ENCODE measurements at places on chromosomes 7 and 10. TPM values are rescaled to one million over a fixed set of nuclear protein-coding genes. Genes with fewer than 3 reads are reported as not detected.

Gene METTL27
- 1.6 TPM for total RNA-seq

Gene ANKRD30A
- not detected for total RNA-seq

Gene PAPOLB
- total RNA-seq: not detected

Gene OR2A42
- not detected for total RNA-seq

Gene GSTO2
- 2.7 TPM for total RNA-seq

Gene SEMA4G
- 48.6 TPM for total RNA-seq

Gene SLC26A4
- total RNA-seq: not detected

DNA sequence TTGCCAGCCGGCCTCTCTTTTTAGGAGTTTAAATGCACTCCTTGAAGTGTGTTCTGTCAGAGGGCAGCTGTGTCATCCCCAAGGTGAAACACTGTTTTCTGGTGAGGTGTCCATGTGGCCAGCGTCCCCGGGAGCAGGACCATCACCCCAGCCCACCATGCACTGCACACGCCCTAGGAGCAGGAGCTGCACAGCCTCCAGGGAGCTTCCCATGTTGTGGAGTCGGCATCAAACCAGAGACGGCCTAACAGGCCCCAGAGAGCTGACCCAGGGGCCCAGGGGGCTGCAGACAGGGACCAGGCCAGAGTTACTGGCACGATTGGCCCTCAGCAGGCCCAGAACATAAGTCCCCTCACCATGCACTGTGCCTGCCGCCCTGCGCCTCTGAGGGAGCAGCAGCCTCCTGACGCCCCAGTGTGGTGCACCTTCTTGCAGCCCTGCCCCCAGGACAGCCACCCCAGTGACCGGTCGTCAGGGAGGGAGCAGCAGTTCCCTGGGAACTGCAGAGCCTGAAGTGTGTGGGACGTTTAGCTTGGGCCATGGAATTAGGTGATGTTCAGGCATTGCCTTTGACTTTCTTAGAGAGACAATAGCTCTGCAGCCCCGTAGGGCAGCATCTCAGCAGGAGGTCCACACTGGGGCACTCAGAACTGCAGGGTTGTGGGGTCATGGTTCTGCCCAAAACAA lies 97.9 kb downstream of the NKX6-2 start:
- no peak overlapping the region for H3K4me3 ChIP-seq
- peaks cover 6% of the 10 kb centered on the region for H3K4me1 ChIP-seq
- no peak overlapping the region for H3K27ac ChIP-seq
- H3K27me3 ChIP-seq: no peaks in the 10 kb centered on the region

- H3K4me1 ChIP-seq: no peaks in the 10 kb centered on the region
- no peaks in the 10 kb centered on the region for H3K27me3 ChIP-seq
- H3K4me3 ChIP-seq: no peak overlapping the region
Measured at GRCh38 chr7:55983537-55983936, 19.2 kb downstream of the NIPSNAP2 start.

GRCh38 chr10:28248092-28248491 lies 54.8 kb downstream of the MPP7 start:
- no peak overlapping the region for H3K4me3 ChIP-seq
- DNase-seq: no peak
- H3K4me1 ChIP-seq: no peaks in the 10 kb centered on the region
- H3K27ac ChIP-seq: no peak overlapping the region
- no peaks in the 10 kb centered on the region for H3K36me3 ChIP-seq
- no peaks in the 10 kb centered on the region for H3K27me3 ChIP-seq

DNA sequence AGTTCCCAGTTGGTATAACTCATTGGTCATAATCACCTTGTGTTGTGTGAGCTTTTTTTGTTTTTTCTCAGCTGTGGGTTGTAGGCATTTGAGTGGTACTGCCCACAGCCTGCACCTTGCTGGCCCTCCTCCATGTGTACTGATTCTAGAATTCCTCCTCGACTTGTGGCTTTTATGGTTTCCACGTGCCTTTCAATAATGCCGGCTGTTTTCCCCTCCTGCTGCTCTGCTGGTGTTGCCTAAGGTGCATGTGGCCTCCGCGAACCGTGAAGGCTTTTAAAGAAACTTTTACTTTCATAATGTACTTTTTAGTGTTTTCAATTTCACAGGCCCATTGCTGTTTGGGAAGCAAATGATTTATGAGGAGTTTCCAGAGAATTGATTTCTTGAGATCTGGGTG lies 518.0 kb downstream of the REEP3 start:
- no peaks in the 10 kb centered on the region for H3K36me3 ChIP-seq
- H3K27me3 ChIP-seq: no peaks in the 10 kb centered on the region
- DNase-seq: no peak
- H3K27ac ChIP-seq: no peak overlapping the region
- no peaks in the 10 kb centered on the region for H3K4me1 ChIP-seq

GRCh38 chr7:22700559-22701002 lies 26.4 kb upstream of the IL6 start:
- no peak overlapping the region for H3K27ac ChIP-seq
- DNase-seq: no peak
- no peaks in the 10 kb centered on the region for H3K4me1 ChIP-seq
- no peaks in the 10 kb centered on the region for H3K27me3 ChIP-seq
- no peaks in the 10 kb centered on the region for H3K36me3 ChIP-seq

GRCh38 chr7:124444696-124445480 lies 320.7 kb downstream of the GPR37 start:
- no peaks in the 10 kb centered on the region for H3K36me3 ChIP-seq
- H3K4me3 ChIP-seq: no peak overlapping the region
- no peaks in the 10 kb centered on the region for H3K27me3 ChIP-seq
- H3K4me1 ChIP-seq: no peaks in the 10 kb centered on the region

GRCh38 chr7:74502216-74502891 lies 48.6 kb downstream of the GTF2IRD1 start:
- H3K36me3 ChIP-seq: no peaks in the 10 kb centered on the region
- no peak overlapping the region for H3K4me3 ChIP-seq
- H3K4me1 ChIP-seq: peaks cover 13% of the 10 kb centered on the region

DNA sequence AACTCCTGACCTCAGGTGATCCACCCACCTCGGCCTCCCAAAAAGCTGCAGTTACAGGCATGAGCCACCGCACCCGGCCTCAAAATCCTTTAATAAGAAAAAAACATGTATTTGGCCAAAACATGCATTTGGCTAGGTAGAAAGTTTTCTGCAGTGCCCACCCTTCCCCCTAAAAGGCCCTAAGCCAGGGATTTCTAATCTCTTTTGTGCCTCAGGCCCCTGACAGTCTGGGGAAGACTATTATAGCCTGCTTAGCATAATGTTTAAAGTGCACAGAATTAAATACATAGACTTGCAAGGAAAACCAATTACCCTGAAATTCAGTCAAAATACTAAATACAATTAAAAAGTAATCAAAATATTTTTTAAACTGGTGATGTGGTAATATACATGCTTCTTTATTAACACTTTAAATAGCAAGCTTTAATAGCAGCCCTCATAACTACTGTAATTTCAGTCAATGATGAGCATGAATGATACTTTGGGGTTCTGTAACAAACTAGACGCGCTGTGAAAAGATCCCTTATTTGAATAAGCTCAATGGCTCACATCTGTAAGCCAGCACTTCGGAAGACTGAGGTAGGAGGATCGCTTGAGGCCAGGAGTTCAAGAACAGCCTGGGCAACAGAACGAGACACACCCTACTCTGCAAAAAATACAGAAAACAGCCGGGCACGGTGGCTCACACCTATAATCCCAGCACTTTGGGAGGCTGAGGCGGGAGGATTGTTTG lies 29.9 kb downstream of the SPDYE6 start:
- no peak for DNase-seq
- H3K27me3 ChIP-seq: no peaks in the 10 kb centered on the region
- no peaks in the 10 kb centered on the region for H3K36me3 ChIP-seq
- H3K4me1 ChIP-seq: no peaks in the 10 kb centered on the region
- no peak overlapping the region for H3K27ac ChIP-seq

- H3K27me3 ChIP-seq: no peaks in the 10 kb centered on the region
- H3K27ac ChIP-seq: no peak overlapping the region
- no peaks in the 10 kb centered on the region for H3K36me3 ChIP-seq
- H3K4me3 ChIP-seq: no peak overlapping the region
- no peaks in the 10 kb centered on the region for H3K4me1 ChIP-seq
Measured at GRCh38 chr7:44383566-44383965, 58.2 kb upstream of the CAMK2B start.

DNA sequence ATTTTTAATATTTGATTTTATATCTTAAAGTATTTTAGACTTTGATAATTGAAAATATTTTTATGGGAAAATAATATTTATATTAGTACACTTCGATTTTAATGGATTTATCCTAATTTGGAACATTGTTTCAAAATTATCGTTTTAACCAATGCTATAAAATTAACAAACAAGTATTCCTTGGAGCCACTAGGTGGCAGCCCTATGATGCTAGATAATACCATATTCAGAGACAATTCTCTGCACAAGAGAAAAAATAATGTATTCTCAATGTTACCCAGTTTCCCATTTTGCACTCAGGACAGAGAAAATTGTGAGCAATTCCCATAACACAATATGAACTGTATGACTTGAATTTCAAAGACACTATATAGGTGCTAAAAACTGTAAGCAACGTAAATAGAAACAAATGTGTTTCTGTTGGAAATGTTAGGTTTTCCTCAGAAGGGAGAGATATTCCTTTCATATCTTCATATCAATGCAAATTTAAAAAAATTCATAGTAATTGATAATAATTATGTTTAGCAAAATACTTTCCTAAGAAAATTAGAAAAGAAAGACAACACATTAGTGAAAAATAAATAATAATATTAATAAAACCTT lies 237.8 kb downstream of the SEMA3E start:
- H3K36me3 ChIP-seq: no peaks in the 10 kb centered on the region
- DNase-seq: peak; percentile 72
- no peak overlapping the region for H3K27ac ChIP-seq
- no peaks in the 10 kb centered on the region for H3K4me1 ChIP-seq

GRCh38 chr10:112955582-112956421 lies 5.8 kb downstream of the TCF7L2 start:
- H3K36me3 ChIP-seq: no peaks in the 10 kb centered on the region
- H3K4me1 ChIP-seq: peaks cover 61% of the 10 kb centered on the region
- DNase-seq: peak; percentile 32
- H3K27ac ChIP-seq: peak overlapping the region; percentile 97
- H3K4me3 ChIP-seq: peak overlapping the region; percentile 54

GRCh38 chr7:39855325-39855674 lies 94.8 kb upstream of the CDK13 start:
- H3K4me3 ChIP-seq: no peak overlapping the region
- no peak for DNase-seq
- no peak overlapping the region for H3K27ac ChIP-seq
- H3K4me1 ChIP-seq: no peaks in the 10 kb centered on the region

DNA sequence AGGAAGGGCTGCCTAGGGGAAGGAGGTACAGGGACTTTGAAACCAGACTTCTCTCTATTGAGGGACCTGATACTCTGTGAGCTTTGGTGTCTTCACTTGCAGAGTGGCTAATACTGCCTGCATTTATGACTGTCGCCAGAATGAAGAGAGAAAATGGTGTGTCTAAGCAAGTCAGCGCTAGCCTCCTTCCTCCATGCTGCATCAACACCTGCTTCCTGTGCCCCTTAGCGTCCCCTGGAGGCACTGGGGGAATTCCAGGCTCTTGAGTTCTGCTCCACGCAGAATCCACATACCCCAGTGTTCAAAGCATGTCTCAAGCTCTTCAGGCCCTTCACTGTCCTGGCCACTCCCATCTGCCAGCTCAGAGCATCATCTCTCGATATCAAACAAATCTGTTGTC lies 140.5 kb downstream of the PKD1L1 start:
- H3K4me3 ChIP-seq: no peak overlapping the region
- peaks cover 21% of the 10 kb centered on the region for H3K4me1 ChIP-seq
- no peak for DNase-seq
